ENCODE measurements at places on chromosomes 7 and 10.

- no peak for DNase-seq
Observed at GRCh38 chr7:17406738-17407137, 108.3 kb downstream of the AHR start.

GRCh38 chr10:124496150-124496549 lies 34.5 kb downstream of the LHPP start:
- DNase-seq, result no peak

- no peak for DNase-seq
Observed at GRCh38 chr10:72353028-72353964, 1.4 kb downstream of the DNAJB12 start.

DNA sequence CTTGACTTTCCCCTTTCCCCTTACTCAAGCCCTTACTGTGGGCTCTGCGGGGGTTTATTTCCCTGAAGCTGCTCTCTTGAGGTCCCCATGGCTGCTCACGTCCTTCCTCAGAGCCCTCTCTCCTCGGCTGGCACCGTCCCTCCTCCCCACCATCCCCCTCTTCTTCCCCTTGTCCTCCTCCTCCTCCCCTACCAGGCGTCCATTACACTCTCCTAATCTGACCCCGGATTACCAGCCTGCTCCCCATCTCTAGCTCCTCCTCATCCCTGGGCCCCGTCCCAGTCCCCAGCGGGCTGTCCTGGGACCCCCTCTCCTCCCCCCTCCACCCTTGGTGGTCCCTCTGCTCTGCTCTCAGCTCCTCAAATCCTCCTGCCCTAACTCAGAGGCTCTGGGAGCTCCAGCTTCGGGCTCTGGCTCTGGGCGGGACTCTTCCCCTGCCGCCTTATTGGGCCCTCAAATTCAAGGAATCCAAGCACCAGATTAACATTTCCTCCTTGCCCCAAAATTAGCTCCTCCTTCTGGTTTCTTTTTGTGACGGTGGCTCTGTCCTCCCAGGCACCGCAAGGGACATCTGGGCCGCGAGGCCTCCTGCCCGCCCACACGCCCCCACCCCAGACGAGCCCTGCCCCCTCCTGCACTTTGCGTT lies 48.5 kb upstream of the LEP start:
- no peak for DNase-seq
